Inflammatory macrophage (primary cell): ENCODE measurements at places on chromosomes 11 and 22.
A peak's percentile ranks its signal among the peaks of the same experiment; 100 is the strongest.

GRCh38 chr11:69474736-69475135 lies 6.7 kb upstream of the LINC01488 start:
- no peak for DNase-seq

DNA sequence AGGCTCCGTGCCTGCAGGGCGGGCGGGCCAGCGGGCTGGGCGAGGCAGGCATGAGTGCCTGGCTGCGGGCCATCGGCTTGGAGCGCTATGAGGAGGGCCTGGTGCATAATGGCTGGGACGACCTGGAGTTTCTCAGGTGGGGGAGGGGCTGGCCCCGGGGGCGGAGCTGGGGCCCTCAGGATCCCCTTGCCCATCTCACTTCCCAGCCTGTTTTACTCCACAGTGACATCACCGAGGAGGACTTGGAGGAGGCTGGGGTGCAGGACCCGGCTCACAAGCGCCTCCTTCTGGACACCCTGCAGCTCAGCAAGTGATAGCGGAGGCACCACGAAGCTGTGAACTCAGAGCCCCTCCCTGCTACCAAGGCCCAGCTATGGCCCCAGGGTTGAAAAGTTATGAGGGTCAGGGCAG lies 5.9 kb downstream of the PHOX2A start:
- peak; percentile 71 for DNase-seq

- DNase-seq: no peak
Measured at GRCh38 chr11:129608711-129609110, 206.9 kb upstream of the TMEM45B start.

GRCh38 chr22:38177044-38177443 lies 4.6 kb downstream of the PLA2G6 start:
- no peak for DNase-seq

- DNase-seq: no peak
Measured at GRCh38 chr11:120797143-120797542, 226.8 kb upstream of the TBCEL start.

GRCh38 chr11:8192016-8192895 lies 23.4 kb upstream of the RIC3 start:
- DNase-seq: peak; percentile 73

- DNase-seq: peak; percentile 72
Measured at GRCh38 chr11:128399251-128400121, 187.9 kb downstream of the ETS1 start.

DNA sequence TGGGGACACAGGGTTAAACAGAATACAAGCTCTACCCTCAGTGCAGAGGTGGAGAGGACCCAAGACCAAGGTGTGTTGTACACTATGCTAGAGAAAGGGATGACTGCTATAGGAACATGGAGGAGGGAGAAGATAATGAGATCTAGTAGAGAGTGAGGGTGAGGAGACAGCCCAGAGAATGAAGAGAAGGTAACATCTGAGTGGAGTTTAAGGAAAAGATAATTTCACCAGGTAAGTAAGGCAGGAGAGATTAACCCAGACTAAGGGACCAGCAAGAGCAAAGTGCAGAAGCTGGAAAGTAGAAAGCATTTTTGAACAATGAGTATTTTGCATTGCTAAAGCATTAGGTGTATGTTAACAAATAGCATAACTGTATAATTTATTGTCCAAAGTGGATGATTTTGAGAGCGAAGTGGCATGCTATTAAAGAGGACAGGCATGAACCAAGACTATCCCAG lies 128.8 kb downstream of the RASSF10 start:
- no peak for DNase-seq

- DNase-seq: peak; percentile 7
Measured at GRCh38 chr22:46737976-46738646, at the start of gene CERK. CERK (minus strand) TSS chr22:46738252; CDS start chr22:46738148, 104 bp downstream.

- no peak for DNase-seq
Measured at GRCh38 chr22:50305393-50305922, 2.0 kb downstream of the PLXNB2 start.

- no peak for DNase-seq
Measured at GRCh38 chr11:5547982-5548381, 358 bp downstream of the OR52H1 start.

GRCh38 chr11:774873-775592 lies 2.3 kb downstream of the GATD1 start:
- no peak for DNase-seq

DNA sequence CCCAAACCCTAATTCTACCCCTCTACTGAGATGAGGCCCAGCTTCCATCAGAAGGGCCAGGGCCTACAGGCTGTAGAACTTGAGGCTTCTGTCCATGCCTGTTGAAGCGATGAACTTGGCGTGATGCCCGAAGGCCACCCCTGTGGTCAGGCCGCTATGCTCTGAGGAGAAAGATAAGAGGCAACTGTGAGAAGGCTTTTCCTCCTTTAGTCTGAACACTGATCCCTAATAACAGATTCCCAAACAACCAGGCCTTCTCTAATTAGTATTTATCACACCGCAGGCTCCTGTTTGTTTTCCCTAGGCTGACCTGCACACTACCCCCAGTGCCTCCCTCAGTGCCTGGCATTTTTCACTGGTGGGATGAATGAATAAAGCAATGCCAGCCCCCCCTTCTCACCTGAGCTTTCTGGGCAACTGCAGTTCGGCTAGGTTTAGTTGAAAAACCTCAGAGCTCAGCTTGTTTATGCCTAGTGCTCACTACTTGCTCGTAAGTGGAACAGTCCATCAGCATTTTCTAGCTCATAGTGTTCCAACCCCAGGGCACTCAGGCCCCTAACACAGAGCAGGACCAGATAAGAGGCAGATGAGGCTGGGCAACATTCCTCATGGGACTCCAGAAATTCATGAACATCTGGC lies 15.2 kb downstream of the PRPF19 start:
- DNase-seq: no peak

DNA sequence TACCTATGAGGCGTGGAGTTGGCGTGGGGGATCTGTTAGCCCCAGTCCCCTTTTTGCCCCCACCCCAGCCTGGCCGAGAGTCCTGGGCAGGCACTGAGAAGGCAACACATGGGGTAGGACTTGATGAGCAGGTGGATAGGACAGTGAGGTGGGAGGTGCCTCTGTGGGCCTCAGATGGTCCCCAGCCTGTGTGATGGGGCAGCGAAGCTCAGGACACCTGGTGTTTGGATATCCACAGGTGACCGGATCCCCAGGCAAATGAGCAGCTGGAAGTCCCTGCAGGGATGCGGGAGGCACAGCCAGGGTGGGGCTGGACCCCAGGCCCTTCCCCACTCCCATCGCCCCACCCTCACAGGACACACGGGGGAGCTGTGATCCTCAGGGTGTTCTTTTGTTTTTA lies 9.7 kb downstream of the FBLN1 start:
- no peak for DNase-seq

- DNase-seq: peak; percentile 43
Measured at GRCh38 chr11:20353829-20354434, 9.6 kb upstream of the HTATIP2 start.

DNA sequence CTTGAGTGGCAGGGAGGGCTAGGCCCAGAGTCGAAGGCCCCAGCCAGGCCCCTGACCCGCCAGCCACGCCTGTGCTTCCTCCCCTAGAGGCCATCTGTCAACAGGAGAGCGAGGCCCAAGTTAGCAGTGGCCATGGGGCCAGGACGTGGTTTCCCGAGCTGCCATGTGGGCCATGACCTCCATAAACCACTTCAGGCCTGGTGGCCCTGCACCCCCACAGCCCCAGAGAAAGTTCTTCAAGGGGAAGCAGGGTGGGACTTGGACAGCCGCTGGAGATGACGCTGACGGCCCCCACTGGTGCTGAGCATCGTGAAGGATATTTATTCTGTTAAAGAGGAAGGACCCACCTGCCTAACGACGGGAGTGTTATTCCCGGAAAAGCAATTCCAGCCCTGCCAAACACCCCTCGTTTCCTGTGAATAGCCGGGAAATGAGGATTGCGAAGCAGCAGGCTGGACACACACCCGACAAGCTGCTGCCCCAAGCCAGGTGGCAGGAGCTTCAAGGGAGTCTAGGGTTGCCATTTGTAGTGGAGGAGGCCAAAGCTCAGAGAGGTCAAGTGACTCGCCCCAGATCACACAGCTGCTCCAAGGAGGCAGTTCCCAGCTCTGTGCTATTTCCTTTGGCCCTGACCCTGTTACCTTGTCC lies 12.8 kb downstream of the PRR5 start:
- no peak for DNase-seq

- no peak for DNase-seq
Measured at GRCh38 chr22:33271390-33272161, 213.4 kb upstream of the SYN3 start.
